ENCODE measurements at places on chromosomes 11 and 22.

DNA sequence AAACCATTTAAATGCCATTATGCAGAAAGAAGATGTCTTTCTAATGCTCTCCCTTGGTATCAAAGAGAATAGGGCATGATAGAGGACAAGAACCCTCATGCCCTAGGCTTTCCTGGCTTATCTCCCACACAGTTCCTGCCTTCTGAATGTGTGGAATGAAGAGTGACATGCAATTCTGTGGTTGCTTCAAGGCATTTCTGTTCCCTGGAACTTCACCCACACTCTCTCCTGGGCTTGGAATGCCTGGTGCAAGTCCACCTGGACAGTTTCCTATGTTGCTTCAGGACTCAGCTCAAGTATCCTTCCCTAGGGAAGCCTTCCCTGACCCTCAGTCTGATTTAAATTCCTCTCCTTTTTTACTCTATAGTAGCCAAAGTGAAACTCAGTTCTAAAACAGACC, 53.8 kb upstream of the DRD2 start:
- no peak for DNase-seq

- DNase-seq, result no peak
These were observed 69.3 kb downstream of the LRRC32 start for GRCh38 chr11:76601272-76601671.

DNA sequence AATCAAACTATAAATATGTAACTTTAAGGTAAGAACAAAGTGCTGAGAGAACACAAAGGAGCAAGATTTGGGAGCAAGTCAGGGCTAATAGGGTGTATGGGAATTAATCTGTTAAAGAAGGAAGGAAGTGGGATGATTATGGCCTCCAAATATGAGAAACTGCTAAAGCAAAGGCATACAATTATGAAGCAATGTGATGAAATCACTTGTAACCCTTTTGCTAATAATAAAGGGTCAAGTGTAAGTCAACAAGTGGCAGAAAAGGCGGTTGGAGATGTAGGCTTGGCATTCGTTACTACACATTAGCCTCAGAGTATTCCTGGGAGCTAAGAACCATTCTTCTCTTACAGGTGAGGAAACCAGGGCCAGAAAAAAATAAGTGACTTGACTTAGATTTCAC, 1002.3 kb upstream of the TENM4 start:
- DNase-seq, result no peak

- no peak for DNase-seq
These were observed 628 bp downstream of the CHKB start for GRCh38 chr22:50581950-50582492.

Measured in K562 (cell line).